D341Med (cell line): ENCODE measurements at places on chromosomes 13 and 19.

DNA sequence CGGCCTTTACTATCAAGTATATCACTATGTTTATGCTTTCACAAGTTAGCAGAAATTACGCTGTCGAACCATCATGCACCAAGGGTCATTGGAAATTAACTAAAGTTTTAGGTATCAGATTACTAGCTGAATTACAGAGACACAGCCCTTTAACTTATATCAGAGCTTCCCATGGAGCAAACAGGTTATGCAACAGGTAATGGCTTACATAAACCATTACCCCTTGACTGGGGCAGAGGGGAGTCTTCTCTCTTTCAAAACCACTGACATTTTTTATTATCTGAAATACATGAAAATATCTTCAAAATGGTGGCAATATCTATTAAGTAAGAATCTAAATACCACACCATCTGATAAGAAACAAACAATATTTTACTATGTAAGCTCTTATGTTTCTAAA lies 1692.9 kb upstream of the SLC10A2 start:
- no peak for DNase-seq

DNA sequence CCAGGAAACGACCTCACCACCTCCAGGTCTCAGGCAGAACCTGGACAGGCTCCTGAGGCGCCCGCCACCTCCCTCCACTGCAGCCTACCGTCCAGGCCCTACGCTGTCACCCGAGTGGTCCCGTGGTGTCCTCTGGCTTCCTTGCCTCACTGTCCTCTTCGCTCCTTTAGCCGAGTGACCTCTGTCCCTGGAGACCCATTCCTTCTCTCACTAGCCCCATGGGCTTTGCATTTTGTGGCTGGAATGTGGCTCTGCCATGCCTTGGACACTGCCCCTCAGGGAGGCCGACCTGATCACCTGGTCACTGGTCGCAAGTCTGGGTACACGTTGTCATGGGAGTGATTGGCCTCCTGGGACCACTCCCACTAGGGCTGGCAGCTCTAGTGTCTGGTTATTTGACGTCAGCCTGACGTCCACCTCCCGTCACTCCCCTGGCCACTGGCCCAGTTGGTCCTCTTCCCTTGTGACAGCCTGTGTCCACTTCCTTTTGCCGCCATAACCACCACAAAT lies 17.9 kb downstream of the SLC25A42 start:
- DNase-seq, result no peak

GRCh38 chr19:56594783-56595547 lies at the start of gene ZNF71:
ZNF71 (plus strand) TSS chr19:56595302; CDS start chr19:56601559, 6,257 bp downstream.
- DNase-seq, result peak; percentile 99

GRCh38 chr13:53941588-53942190 lies 913.1 kb downstream of the OLFM4 start:
- DNase-seq, result no peak

GRCh38 chr13:28117689-28118377 lies 17.5 kb upstream of the FLT3 start:
- DNase-seq, result no peak

- DNase-seq, result no peak
These were observed 17.3 kb upstream of the FCGBP start for GRCh38 chr19:39951686-39952085.

GRCh38 chr13:54029226-54029625 lies 1000.6 kb downstream of the OLFM4 start:
- no peak for DNase-seq

DNA sequence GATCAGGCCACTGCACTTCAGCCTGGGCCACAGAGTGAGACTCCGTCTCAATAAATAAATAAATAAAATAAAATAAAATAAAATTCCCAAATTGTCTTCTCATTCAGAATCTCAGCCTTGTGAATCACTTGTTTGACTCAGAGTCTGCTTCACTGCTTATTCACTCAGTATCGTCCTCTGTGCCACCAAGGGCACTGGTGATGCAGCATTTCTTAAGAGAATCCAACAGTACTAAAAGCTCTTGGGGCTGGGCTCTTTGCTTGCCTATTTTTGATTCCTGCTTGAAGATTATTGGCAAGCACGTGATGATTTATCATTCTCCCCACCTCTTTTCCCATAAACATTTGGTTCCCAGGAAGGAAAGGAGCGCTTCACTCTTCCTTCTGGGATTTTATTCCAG lies 54.8 kb upstream of the HMGB1 start:
- no peak for DNase-seq

GRCh38 chr13:48775285-48775684 lies 121.6 kb downstream of the CYSLTR2 start:
- no peak for DNase-seq

DNA sequence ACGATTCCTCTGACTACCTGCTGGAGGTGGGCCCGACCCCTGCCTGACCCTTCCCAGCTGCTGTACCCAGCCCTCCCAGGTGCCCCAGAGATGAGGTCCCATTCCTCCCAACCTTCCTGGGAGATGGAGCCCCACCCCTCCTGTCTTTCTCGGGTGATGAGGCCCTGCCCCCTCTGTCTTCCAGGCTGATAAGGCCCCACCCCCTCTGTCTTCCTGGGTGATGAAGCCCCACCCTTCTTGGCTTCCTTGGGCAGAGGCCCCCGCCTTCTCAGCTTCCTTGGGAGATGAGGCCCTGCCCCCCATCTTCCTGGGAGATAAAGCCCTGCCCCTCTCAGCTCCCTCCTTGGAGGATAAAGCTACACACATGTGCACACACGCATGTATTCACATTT lies 47.9 kb downstream of the CERS4 start:
- peak; percentile 25 for DNase-seq

- no peak for DNase-seq
These were observed 734.9 kb upstream of the PCDH9 start for GRCh38 chr13:67964986-67965385.

DNA sequence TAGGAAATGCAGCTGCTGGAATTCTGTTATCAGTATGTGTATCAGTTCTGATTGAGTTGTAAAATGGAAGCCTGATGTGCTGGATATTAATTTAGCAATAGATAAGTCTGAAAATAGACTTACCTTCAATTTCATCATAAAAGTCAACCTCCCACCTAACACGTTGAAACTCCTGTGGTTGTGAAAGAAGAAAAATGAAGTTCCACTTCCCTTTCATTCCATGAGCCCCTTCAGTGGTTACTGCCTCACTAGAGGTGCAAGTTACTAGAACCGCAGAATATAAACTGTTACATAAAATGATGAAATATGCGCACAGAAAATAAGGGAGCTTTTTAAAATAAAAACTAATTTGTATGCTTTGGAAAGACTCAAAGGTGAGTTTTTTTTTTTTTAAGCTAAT lies 249.2 kb downstream of the SHISA2 start:
- DNase-seq, result no peak

DNA sequence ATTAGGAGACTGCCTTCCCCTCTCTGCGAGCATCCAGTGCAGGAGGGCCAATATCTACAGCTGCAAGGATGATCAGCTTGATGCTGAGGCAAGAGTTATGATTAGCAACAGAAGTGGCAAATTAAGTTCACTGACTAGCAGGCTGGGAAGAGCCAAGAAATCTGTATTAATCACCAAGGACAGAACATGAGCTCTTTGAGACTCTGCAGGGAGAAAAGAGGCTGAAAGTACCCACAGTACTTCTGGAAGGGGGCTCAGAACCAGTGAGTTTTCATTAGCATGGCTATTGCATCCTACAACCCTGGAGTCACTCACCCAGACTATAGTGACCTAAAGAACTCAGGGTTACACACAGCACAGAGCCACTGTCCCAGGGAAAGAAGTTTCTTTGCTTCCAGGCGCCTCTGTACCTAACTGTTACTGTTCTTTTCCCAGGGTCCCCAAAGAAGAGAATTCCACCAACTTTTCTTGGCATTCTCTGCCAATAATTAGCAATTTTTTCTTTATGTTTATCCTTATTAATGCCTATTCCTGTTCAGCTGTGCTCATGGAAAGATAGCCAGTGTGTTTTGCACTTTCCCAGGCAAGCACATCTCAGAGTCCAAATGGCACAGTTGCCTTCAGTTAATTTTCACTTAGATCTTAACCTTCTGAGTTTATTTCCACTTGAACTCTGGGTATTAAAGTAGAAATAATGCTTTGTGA lies 25.8 kb upstream of the MEDAG start:
- DNase-seq, result no peak
